Heart left ventricle (tissue), 16 donors: ENCODE measurements at places on chromosomes 5 and 9. TPM values are rescaled to one million over a fixed set of nuclear protein-coding genes. Genes with fewer than 3 reads are reported as not detected.

Gene MARVELD2
- total RNA-seq, result 1.7 TPM

- no peak for DNase-seq
Observed at GRCh38 chr9:73114058-73114457, 37.6 kb upstream of the ANXA1 start.

Gene GLRA1
- not detected for total RNA-seq

DNA sequence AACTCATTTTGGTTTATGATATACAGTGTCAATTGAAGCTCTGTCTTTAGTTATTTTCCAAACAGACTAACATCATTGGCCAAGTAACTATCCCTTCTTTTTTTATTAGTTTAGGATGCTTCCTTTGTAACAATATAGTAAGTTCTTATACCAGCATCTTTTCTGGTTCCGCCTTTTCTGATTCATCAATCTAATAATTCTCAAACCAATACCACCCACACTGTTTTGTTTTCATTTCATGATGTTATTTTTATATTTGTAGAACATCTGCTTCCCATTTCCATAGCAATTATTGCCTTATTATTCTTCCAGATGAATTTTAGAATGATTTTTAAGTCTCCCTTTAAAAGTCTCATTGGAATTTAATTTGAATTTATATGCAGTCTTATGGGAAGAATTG lies 218.1 kb downstream of the RFK start:
- DNase-seq, result no peak

GRCh38 chr9:70995511-70995910 lies 125.9 kb downstream of the TRPM3 start:
- no peak for DNase-seq

GRCh38 chr5:103280967-103281366 lies 22.4 kb downstream of the MACIR start:
- no peak for DNase-seq

DNA sequence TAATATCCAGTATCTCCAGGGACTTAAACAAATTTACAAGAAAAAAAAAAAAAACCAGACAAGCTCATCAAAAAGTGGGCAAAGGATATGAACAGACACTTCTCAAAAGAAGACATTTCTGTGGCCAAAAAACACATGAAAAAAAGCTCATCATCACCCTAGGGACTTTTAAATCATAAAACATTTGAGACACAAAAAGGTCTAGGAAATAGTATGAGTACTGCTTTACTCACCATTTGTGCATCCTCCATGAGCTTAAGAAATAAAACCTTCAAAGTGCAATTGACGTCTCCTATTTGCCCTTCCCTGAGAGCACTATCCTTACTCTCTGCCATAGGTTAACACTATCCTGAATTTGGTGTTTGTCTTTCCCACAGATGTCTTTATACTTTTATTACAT lies 193.7 kb upstream of the NREP start:
- DNase-seq, result no peak

DNA sequence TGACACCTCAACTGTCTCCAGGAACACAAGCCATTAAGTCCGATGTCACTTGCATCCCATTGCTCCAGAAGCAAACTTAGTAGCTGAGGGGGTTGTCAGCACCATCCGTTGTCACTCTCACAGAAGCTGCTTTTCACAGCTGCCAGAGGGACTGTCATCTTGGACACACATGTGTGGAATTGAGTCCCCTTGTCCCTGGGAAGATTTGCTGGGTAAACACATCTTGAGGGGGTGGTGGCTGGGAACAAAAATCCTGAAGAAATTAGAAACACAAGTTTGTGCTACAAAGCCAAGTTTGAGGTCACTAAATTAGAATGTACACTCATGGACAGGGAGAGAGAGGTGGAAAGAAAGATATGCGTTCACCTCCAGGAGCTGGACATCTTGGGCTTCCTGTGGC lies 55.2 kb upstream of the ADRA1B start:
- no peak for DNase-seq
